ENCODE measurements at places on chromosomes 7 and 10.

DNA sequence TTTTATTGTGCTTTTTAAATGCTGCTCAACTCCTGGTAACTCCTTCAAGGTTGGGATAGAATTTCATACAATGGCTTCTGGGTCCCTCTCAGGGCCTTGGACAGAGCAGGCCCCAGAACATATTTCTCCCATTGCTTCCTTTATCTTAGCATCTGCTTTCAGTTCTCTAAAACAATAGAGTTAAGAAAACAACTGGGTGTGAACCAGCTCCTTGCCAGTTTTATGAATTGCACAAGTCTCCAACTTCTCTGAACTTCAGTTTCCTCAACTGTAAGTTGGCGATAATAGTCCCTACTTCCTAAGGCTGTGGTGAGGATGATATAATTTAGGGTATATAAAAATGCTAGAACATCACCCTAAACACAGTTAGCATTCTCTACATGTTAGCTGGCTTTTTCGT is 77.0 kb upstream of the INHBA start:
- DNase-seq = no peak

DNA sequence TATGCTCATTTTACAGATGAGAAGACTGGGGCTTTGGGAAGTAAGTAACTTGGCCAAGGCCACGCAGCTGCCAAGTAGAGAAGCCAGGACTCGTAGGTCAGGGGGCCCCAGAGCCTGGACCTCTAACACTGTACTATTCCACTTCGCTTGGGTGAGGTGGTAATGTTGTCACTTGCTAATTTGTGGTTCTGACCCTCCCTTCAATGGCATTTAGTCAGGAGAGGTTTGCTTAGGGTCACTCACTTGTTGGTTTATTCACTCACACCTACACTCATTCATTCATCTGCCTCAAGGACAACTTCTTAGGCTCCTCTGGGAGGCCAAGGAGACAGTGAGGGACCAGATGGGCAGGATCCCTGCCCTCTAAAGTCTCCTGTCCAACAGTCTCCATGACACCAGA is 21.3 kb downstream of the BTBD16 start:
- DNase-seq = no peak

GRCh38 chr10:70461397-70462348 is 16.9 kb upstream of the PALD1 start:
- DNase-seq = peak; percentile 84

GRCh38 chr7:28157076-28157745 is 23.4 kb downstream of the JAZF1 start:
- DNase-seq = no peak

GRCh38 chr10:70435241-70436085 is 6.0 kb downstream of the NODAL start:
- DNase-seq = no peak

DNA sequence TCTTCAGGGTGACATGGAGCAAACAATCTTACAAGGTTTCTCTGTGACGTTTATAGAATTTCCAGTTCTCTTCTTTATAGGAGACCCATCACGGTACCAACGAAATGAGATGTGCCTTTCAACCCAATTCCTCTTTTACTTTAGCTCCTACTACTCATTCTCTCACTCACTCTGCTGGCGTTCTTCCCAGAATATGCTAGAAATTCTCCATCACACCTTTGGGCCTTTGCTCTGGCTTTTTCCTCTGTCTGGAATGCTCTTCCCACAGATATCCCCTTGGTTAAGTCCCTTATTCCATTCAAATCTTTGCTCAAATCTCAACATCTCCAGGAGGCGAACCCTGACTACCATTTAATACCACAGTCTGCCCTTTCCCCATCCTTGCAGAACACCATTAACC is 39.0 kb downstream of the SEMA3C start:
- peak; percentile 68 for DNase-seq

- DNase-seq = peak; percentile 73
These were observed 945 bp downstream of the ADO start for GRCh38 chr10:62805231-62806099.

GRCh38 chr7:12975412-12975811 is 288.0 kb downstream of the ARL4A start:
- no peak for DNase-seq

GRCh38 chr7:65967361-65968155 is 14.5 kb downstream of the GUSB start:
- no peak for DNase-seq

- no peak for DNase-seq
These were observed 53.5 kb upstream of the ARMC3 start for GRCh38 chr10:22874189-22874854.

DNA sequence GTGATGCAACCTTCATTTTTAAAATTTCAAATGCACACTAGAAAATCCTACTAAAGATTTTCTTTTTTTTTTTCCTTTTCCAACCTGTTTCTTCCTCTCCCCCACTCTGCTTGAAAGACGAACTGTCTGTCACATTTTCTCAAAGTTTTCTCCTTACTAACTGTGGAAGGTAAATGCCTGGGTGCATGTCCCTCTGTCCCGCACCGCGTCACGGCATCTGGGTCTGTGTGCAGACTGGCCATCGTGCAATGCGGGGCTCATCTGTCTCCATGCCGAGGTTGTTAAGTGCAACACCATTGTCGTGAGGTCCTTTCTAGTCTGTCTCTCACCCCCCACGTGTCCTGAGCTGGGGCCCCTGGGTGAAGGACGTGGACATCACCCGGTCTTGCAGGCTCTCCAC is 28.4 kb downstream of the PFKFB3 start:
- DNase-seq = no peak

GRCh38 chr7:26574476-26574875 is 282.8 kb downstream of the SNX10 start:
- no peak for DNase-seq

- DNase-seq = no peak
These were observed 38.9 kb downstream of the COL26A1 start for GRCh38 chr7:101401390-101402080.
